Mammary epithelial cell (primary cell): ENCODE measurements at places on chromosomes 3 and 15.
A peak's percentile ranks its signal among the peaks of the same experiment; 100 is the strongest.

DNA sequence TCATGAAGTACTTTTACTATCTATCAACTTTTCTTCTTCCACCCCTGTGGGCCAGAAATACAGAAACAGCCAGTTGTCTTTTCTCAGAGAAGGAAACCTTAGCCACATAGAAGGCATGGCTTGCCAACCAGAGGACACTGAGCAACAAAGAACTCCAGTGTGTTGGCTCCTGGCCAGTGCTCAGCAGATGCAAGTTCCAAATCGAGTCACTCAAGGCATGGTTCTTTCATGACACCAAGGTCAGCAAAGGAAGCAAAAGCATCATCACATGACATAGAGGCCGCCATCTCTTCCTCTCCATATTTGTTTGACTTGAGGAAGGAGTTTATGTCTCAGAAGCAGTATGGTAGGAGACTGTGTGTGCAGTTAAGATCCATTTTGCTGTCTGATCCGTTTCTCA, 92.2 kb downstream of the MYLK start:
- DNase-seq = no peak

- DNase-seq = peak; percentile 74
Observed at GRCh38 chr3:130783629-130784028, 37.0 kb upstream of the PIK3R4 start.

- no peak for DNase-seq
Observed at GRCh38 chr15:68849497-68849896, 28.8 kb upstream of the ANP32A start.

GRCh38 chr3:193262707-193263106, 21.7 kb downstream of the PLAAT1 start:
- no peak for DNase-seq

GRCh38 chr3:16663854-16664712, 58.9 kb upstream of the DAZL start:
- no peak for DNase-seq

GRCh38 chr3:33426630-33427317, 13.4 kb downstream of the UBP1 start:
- DNase-seq = peak; percentile 74

- DNase-seq = no peak
Observed at GRCh38 chr3:73745526-73746191, 120.9 kb upstream of the PDZRN3 start.

- DNase-seq = no peak
Observed at GRCh38 chr3:6132684-6133432, 728.1 kb upstream of the GRM7 start.

DNA sequence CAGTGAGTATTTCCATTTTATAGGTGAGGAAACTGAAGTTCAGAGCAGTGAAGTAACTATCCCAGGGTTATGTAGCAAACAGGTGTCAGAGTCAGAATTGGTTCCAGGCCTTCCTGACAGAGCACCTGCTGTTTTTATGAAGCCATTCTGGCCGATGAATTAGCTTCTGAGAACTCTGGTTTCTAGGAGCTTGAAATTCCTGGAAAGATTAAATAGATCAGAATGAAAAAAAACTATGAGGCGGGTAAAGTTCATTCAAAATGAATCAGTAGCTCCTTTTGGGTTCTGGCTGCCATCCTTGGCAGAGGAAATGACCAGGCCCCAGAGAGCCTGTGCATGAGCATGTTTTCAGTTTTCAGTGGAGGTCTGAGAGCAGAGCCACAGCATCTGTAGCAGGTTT, 59.3 kb upstream of the CFAP161 start:
- no peak for DNase-seq

- DNase-seq = no peak
Observed at GRCh38 chr3:46367811-46368210, 2.9 kb upstream of the CCR5 start.

- no peak for DNase-seq
Observed at GRCh38 chr3:114727373-114727772, 419.7 kb downstream of the ZBTB20 start.

DNA sequence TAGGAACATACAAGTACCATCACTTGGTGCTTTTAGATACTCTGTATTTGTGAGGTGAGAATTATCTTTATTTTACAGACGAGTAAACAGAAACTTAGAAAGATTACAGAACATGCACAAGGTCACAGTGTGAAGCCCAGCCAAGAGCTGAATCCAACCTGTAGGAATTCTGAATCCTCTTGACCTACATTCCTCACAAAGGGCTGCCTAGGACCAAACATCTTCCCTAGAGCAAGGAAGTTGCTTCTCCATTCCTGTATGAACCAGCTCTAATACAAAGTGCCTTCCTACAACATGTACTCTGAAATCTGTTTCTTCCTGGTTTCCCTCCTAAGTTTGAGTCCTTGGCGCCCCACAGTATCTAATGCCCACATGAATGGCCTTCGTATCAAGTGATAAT, 2.9 kb downstream of the HDGFL3 start:
- no peak for DNase-seq

DNA sequence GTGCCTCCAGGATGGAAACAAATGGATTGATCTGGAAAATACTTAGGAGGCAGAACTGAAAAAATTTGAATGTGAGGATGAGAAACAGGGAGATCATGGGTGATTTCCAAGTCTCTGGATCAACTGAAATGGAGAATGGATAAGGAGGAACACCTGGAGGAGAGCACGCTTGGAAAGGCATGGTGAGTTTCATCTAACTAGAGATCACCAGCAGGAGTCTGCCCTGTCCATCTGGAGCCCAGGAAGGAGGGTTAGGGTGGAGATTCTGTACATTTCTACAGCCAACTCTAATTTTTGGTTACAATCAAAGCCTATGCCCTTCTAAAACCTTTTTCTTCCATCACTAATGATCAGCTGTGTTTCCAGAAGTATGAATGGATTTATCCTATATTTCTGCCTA, 995.9 kb upstream of the CFAP20DC start:
- no peak for DNase-seq

DNA sequence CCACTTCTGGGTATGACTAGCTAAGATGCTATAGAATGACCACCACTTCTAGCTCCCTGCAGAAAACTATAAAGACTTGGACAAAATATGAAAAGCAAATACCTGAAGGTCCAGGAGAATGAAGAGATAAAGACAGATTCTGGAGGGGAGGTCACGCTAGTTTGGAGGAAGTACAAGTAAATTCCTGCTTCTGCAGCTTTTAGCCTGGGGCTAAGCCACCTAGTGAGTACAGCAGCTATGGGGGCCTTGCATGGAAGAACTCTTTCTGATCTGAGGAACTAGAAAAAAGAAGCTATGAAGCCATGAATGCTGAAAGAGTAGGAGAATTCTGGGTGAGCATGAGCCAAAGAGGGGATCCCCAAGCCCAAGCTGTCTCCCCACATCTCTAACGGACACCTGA, 29.8 kb downstream of the NRG4 start:
- no peak for DNase-seq

- no peak for DNase-seq
Observed at GRCh38 chr3:13045241-13045903, 27.9 kb downstream of the IQSEC1 start.

GRCh38 chr3:187678726-187679268, 8.6 kb upstream of the SST start:
- DNase-seq = peak; percentile 23

- DNase-seq = peak; percentile 26
Observed at GRCh38 chr15:34436956-34437442, 609 bp downstream of the GOLGA8A start.

DNA sequence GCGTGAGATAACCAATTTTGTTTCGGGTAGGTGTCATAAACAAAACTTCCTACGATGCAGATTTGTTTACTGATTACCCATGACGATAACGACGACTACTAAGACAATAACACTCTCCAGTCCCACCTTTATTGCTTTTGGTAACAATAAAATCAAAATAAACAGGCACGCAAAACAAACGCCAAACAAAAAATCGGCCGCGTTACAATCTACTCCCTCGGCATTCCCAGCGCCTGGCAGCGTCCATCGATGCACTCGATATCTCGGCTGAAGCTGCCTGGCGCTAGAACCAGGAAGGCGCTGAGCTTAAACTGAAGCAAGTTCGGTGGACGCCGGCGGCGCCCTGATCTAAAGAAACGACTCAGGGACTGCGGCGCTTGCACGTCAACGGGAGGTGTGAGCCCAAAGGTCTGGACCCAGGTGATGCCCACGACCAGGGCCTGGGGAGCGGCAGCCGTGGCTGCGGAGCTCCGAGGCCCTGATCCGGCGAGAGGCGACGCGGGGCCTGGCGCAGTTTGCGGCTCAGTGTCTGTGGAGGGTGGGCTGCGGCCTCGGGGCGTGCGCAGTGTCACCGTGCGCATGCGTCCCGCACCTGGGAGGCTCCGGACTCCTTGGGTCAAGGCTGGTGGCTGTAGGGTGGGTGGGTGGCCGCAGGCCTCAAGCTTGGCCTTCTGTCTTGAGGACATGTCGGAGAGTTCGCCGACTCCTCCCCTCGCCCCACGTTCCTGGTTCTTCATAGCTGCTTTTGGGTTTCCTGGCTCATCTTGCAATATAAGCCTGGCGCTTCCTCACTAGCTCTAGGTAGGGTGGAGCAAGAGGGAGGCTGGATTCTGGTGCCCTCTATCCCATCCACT, at the start of gene RSRC1:
TSS of gene RSRC1 (plus strand) at position 286 of the 854 bp plus-strand sequence. CDS start 12,016 bp downstream, outside the sequence.
- peak; percentile 89 for DNase-seq

- no peak for DNase-seq
Observed at GRCh38 chr3:68988740-68989139, 24.7 kb downstream of the EOGT start.

GRCh38 chr15:29263289-29263688, 6.3 kb downstream of the NSMCE3 start:
- DNase-seq = no peak
